Endothelial cell of umbilical vein (primary cell): ENCODE measurements at places on chromosomes 12 and 14. TPM values are rescaled to one million over a fixed set of nuclear protein-coding genes. Genes with fewer than 3 reads are reported as not detected.

The CLEC4A gene
- 0.86 and 0.95 TPM in 2 replicates for total RNA-seq

The TAS2R43 gene
- 0.88 and 1.8 TPM in 2 replicates for total RNA-seq

The RESF1 gene
- 62.1 and 70.0 TPM in 2 replicates for total RNA-seq

- DNase-seq: peak; percentile 44
Measured at GRCh38 chr14:67883717-67884116, 64.1 kb downstream of the RAD51B start.

DNA sequence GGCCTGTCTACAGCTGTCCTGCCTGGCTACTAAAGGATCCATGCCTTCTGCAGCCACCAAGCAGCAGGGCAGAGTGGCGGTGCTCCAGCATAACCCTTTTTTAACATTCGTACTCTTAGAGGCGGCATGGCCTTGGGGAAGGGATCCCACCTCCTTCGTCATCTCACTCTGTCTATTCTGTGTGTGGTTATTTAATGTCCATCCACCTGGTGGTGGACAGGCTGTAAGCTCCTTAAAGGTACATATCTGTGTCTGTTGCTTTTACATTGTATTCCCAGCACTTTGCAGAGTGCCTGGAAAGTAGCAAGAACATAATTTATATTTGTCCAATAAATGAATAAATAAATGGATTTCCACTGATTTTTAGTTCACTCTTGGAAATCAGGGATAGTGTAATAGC lies 15.7 kb upstream of the ACOT1 start:
- no peak for DNase-seq

DNA sequence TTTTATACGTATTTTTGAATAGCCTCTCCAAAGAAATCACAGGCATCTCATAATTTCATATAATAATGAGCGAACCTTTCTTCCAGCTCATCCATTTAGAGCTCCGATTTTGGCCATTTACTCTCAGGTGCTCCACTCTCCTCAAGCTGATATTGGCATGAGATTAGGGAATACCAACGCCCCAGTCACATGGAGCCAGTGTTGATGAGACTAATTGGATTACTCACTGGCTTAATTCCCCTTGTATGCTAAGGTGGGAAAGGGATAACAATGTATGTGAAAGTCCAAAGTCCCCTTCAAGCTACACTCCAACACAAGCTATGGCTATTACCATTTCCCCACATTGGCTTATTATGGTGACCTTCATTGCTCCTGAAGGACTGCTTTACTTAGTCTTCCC lies 76.6 kb upstream of the NAV3 start:
- DNase-seq: no peak

DNA sequence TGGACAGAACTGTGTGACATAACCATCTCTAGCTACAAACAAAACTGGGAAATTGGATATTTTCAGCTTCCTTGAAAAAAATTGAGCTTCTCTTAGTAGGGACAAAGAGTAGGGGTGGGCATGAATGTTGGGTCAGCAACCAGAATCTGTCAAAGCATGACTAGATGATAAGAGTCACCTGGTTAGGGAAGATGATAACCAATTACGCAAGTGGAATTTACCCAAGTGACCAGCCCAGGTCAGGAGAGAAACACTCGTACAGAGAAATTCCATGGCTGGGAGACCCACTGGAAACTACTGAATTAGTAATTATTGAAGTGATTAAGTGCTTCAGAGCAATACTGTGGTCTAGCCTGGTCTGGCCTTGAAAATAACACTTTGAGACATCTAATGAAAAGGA lies 36.3 kb upstream of the C12orf75 start:
- DNase-seq: no peak

DNA sequence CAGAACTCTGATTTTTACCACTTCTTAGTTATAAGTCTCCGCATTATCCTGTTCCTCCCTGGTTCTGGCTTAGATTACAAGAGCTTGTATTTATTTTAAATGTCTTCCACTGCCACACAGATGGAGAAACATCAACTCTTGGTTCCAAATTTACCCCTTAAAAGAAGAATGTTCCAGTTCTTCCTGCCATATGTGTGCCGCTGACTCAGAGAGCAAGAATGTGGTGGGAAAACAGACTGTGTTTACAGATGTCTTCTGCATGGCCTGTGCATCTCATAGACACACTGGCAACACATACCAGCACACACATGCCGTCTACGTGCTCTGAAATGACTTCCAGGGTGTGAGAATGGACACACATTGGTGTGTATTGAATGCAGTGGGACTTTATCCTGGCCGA lies 383.0 kb downstream of the LRIG3 start:
- DNase-seq: peak; percentile 44

GRCh38 chr12:8987163-8987562 lies 2.2 kb upstream of the KLRG1 start:
- no peak for DNase-seq

DNA sequence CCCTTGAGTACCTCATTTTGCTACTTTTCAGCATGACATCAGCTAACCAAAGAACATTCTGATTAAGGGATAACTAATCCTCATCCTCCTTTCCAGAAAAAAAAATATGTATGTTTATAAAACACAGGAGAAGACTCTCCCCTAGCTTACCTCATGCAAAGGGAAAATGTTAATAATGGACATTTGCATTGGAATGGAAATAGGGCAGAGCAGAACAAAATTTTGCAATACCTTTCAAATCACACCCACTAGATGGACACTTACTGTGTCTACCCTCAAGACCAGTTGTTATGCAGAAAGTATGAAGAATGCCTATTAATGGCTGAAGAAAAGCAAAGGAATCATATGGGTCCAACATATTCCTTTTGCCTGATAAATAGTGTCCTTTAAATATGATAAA lies 8.9 kb upstream of the SLCO1A2 start:
- no peak for DNase-seq
